ENCODE measurements at places on chromosomes 13 and 19.

- DNase-seq = no peak
Observed at GRCh38 chr13:29369060-29369743, 226.3 kb downstream of the SLC7A1 start.

DNA sequence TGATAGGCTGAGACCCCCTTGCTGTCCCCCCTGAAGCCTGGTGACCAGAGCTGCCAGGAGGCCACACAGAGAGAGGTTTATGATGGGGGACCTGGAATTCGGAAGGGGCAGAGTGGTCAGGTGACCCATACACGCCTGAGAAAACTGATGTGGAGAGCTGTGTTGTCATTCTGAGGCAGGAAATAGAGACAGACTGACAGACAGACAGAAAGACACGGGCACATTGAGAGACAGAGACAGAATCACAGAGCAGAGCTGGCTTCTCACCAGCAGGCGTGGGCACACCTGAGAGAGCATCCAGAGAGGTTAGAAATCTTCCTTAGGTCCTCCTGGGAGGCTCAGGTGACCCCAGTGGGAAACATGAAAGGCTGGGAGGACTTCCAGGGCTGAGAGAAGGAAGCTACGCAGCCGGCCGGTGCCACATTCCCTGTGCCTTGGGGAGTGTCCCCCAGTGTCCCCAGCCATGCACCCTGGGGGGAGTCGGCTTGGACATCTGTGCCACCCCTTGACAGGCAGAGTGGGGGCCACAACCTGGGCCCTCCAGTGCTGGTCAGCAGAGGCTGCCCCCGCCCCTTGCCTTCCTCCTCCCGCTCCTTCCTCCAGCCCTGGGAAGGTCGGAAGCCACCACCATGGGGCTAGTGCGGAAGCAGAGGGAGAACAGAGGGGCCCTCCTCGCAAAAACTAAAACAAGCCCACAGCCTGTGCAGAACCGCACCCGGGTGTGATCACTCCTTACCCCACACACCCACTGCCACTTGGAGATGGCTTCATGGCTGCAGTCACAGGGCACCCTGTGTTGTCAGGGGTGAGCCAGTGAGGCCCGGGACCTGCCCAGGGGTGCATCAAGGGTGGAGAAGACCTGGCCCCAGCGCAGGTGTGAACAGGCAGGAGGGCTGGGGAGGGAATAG, 2.2 kb downstream of the FFAR1 start:
- no peak for DNase-seq

DNA sequence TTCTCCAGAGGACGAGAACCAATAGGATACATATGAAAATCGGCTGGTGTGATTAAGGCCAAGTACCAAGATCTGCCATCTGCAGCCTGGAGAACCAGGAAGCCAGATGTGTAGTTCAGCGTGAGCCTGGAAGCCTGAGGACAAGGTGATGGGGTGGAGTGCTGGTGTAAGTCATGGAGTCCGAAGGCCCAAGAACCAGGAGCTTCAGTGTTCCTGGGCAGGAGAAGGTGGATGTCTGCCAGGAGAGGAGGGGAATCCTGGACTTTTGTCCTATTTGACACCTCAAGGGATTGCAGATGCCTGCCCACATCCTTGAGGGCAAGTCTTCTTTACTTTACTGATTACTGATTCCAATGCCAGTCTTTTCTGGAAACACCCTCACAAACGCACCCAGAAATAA, 71.5 kb downstream of the SPATA13 start:
- DNase-seq = no peak

DNA sequence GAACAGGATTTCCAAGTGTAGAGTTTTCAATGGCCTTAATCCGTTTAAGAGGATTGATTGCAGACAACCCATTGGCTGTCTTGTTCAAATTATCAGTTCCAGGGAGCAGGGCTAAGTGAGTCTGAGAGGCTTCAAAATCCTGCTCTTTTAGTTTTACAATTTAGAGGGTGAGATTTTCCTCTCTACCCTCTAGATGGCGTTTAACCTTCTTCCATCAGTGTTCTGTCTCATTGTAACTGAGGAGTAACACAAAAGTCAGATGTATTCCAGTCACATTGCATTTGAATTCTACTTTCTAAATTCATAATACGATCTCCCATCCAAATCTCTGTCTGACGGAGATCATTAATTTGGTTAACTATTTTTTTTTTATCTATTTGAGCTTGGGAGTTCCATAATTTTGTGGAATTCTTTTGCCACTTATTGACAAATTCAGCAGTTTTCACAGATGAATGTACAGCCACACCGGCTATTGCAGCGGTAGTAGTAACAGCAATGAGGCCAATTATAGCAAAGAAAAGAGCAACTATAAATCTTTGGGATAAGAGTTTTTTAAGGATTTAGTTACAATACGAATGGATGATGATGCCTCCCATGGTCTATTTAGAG, 7.8 kb upstream of the C19orf84 start:
- DNase-seq = no peak

DNA sequence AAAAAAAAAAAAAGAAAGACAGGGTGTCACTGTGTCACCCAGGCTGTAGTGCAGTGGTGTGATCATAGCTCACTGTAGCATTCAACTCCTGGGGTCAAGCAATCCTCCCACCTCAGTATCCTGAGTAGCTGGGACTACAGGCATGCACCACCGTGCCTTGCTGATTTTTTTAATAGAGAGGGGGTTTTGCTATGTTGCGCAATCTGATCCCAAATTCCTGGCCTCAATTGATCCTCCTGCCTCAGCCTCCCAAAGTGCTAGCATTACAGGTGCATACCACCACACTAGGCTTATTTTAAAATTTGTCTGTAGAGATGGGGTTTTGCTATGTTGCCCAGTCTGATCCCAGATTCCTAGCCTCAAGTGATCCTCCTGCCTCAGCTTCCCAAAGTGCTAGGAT, 159.3 kb downstream of the PTPRS start:
- no peak for DNase-seq

- DNase-seq = no peak
Observed at GRCh38 chr19:36771261-36772231, 1.1 kb downstream of the ZNF850 start.

GRCh38 chr13:21130116-21130515, 46.2 kb downstream of the SKA3 start:
- DNase-seq = no peak

- DNase-seq = no peak
Observed at GRCh38 chr13:92483894-92484293, 742.7 kb upstream of the GPC6 start.

DNA sequence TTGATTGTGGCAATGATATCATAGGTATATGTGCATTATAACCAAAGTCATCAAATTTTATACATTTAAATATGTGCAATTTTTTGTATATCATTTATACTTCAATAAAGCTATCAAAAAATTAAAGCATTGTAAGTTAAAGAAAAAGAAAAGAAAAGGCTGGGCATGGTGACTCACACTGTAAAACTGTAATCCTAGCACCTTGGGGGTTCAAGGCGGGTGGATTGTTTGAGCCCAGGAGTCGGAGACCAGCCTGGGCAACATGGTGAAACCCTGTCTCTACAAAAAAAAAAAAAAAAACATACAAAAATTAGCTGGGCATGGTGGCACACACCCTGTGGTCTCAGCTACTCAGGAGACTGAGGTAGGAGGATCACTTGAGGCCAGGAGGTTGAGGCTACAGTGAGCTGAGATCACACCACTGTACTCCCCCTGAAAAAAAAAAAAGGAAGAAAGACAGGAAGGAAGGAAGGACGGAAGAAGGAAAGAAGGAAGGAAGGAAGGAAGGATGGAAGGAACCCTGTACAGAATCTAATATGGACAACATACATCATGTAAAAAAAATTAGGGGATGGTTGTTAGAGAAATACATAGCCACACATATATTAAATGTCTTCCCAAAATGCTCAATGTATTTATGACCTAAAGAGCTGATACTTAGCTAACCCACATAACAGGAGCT, 21.7 kb upstream of the SLC25A30 start:
- no peak for DNase-seq
